ENCODE measurements at places on chromosomes 5 and 9.

- no peak for DNase-seq
Measured at GRCh38 chr9:136576269-136576626, 30.4 kb upstream of the NOTCH1 start.

- no peak for DNase-seq
Measured at GRCh38 chr5:134018154-134018985, 13.6 kb upstream of the VDAC1 start.

DNA sequence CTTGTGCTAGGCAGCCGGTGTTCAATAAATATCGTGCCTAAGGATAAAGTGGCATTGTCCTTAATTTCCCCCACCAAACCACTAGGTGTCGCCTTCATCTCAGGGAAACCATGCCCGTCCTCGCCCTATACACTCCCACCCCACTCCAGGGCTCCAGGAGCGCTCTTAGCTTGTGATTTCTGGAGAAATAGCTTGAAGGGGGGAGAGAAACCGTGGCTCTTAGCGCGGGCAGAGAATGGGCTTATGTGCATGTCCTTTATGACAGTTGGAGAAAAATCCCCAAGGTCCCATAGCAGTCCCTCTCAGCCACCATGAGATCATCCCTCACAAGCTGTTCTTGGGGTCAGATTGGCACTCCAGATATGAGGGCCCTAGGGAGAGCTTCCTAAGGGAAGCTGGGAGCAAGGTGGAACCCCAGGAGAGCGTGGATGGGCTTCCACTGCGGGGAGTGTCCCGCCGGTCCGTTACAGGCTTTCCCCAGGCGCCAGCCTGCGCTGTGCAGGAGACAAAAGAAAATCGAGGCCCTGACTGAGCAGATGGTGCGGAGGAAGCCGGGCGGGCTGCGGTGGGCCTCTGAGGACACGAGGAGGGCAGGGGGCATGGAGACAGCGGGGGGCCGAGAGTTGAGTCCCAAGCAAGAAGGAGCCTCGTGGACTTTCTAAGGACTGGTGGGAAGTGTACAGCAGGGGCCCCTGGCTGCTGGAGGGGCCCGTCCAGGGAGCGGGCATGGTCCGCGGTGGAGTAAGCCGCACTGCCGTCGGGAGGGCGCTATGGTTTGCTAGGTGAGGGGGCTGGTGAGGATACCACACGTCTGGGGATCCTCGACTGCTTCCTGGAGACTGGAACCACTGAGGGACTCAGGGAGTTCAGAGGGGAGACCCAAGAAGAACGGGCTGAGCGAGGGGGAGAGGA, 750 bp upstream of the NPR2 start:
- no peak for DNase-seq

GRCh38 chr5:56247592-56247991, 14.5 kb upstream of the ANKRD55 start:
- DNase-seq: no peak

DNA sequence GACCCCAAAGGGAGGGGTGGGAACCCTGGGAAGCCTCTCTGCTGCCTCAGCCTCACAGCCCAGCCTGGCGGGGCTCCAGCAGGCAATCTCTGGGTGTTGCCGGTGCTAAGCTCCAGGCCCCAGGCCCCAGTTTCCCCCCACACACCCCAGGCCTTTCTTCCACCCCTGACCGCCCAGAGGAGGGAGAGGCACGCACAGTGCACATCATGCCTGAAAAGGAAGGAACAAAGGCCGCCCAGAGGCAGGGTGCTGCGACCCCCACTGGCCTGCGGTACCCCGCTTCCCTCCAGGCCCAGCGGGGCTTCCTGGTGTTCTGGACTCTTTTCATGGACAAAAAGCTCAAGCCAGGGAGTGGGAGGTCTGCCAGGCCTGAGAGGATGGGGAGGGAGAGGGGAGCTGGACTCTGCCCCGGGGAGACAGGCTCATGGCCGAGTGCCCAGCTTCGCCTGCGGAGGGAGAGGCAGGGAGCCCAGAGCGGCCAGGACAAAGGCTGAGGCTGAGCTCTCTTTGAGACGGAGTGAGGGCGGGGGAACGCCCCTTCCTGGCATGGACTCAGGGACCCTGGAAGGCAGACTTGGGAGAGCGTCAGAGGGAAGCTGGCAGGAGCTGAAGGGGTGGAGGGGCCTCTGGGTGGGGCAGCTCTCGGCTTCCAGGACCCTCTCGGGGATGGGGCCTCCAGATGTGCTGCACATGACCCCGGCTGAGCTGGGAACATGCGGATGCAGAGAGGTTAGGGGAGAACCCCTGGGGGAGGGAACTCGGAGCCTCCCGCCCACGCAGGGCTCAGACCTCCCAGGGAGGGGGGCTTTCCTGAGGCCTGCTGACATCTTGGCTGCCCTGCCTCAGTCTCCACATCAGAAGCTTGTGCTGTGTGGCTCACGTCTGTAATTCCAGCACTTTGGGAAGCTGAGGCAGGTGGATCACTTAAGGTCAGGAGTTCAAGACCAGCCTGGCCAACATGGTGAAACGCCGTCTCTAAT, 1.8 kb upstream of the ENTPD2 start:
- no peak for DNase-seq

DNA sequence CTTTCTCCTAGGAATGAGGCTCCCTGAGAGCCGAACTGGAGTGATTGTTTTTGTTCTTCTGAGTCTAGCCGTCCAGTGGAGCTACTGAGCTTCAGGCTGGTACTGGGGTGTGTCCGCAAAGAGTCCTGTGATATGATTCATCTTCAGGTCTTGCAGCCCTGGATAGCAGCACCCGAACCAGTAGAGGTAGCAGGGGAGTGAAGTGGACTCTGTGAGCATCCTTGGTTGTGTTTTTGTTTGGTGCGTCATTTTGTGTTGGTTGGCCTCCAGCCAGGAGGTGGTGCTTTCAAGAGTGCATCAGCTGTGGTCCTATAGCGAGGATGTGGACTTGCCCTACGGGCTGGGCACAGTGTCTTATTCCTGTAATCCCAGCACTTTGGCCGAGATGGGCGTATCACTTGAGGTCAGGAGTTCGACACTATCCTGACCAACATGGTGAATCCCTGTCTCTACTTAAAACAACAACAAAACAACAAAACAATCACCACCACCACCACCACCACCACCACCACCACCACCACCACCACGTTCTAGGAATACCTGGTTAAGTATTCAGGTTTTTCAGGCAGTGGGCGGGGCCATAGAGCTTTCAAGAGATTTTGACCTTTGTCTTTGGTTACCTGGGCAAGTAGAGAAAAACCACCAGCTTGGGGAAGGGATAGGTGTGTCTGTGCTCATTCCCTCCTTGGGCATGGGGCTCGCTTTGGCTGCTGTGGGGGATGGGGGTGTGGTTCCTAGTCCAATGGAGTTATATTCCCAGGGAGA, 154.0 kb downstream of the WDR70 start:
- DNase-seq: no peak

- DNase-seq: no peak
Measured at GRCh38 chr5:171306166-171306565, 2.9 kb upstream of the TLX3 start.

- DNase-seq: no peak
Measured at GRCh38 chr5:87650284-87650683, 237.6 kb upstream of the CCNH start.

DNA sequence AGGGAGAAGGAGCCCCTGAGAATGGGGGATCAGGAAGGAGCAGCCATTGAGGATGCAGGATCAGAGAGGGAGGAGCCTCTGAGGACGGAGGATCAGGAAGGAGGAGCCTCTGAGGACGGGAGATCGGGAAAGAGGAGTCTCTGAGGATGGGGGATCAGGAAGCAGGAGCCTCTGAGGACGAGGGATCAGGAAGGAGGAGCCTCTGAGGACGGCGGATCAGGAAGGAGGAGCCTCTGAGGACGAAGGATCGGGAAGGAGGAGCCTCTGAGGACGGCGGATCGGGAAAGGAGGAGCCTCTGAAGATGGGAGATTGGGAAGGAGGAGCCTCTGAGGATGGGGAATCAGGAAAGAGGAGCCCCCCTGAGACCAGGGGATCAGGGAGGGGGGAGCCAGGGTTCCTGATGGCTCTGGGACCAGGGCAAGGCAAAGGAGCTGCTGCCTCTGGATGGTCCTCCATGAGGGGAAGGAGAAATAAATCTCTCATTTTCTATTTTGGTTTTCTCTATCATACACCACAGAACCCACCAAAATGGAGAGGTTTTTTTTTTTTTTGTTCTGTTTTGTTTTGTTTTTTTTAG, 22.6 kb upstream of the SARDH start:
- no peak for DNase-seq

DNA sequence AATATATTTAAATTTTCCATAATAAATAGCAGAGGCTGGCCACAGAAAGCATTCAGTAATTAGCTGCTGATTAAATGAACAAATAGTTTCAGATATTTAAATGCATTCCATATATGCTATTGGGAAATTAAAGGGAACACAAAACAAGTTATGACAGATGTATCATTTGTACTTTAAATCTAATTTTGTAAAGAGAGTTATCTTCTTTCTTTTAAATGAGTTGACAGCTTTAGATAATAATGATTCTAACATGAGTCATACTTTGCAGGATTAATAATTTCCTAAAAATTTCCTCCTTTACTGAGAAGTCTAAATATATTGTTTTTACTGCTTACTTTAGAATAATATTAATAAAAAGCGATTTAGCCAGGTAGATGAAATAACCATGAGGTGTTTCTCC, 320.1 kb downstream of the ADAMTS6 start:
- DNase-seq: no peak

GRCh38 chr9:104766025-104766424, 2.1 kb downstream of the NIPSNAP3B start:
- DNase-seq: no peak

DNA sequence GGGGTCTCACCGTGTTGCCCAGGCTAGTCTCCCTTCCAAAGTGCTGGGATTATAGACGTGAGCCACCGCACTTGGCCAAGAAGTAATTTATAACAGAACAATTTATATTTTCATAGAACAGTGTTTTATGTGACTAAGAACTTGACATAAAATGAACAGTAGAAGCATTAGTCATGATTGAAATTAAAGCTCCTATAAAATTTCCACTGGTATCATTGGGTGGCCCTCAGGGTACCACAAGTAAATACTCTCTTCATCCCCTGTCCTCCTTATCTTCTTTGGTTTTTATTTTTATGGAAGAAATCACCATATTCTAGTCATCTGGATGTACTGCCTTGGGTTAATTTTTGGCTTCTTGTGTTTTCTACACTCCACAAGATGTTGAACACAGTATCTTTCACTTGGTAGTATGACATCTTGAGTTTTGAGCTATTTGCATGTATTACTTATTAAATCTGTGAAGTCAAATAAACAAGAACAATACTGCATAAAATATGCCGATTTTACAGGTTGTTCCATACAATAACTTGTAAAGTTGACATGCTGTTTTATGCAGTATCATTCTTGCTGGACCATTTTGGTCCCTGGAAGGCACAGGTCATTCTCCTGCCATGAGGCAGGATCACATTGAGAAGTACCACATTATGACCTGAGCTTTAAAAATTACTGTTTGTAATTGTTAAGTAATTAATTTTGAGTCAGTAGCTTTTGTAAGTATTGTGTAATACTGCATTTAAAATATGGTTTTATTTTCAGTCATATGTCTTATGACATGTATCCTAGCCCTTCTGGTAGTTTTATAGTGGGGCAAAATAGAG, 24.4 kb downstream of the LMNB1 start:
- DNase-seq: no peak

DNA sequence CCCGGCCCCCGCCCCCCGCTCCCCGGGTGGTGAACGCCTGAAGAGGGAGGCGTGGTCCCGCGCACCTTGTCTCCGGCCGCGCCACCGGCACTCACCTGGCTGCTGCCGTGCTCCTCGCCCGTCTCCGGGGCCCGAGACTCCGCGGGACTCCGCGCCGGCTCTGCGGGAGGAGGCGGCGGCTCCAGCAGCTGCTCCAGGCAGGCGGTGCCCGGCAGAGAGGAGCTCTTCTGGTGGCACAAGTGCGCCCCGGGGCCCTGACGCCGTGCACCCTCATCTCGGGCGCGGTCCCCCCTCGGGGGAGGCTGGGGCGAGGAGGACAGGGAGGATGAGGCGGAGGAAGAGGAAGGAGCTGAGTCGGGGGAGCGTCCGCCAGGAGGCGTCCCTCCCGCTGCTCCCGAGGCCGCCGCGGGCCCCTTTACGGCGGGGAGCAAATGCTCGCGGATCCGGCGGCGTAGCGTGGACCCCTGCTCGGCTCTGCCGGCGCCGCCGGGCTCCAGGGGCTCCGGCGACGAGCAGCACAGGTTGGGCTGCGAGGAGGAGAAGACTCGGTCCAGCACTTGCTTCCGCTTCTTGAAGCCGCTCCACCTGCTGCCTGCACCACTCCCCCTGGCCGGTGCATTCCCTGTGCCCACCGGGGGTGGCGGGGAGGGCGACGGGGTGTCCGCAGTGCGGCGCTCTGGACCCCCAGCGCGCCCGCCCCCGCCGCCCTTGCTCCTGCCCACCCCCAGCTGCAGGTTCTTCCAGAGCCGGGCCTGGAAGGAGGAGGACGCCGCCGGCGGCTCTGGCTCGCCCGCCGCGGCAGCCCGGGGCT, 928 bp downstream of the MCTP1 start:
- DNase-seq: peak; percentile 36

GRCh38 chr5:25568989-25569625, 924.3 kb upstream of the CDH10 start:
- no peak for DNase-seq
